ENCODE measurements at places on chromosomes 7 and 10.

- DNase-seq = no peak
These were observed 264.7 kb downstream of the DNAJB6 start for GRCh38 chr7:157601530-157601929.

- DNase-seq = no peak
These were observed 177.4 kb downstream of the CELF2 start for GRCh38 chr10:11194859-11195586.

GRCh38 chr7:139887992-139888481, 59.0 kb downstream of the TBXAS1 start:
- no peak for DNase-seq

- DNase-seq = no peak
These were observed 115.4 kb upstream of the TNRC18 start for GRCh38 chr7:5539013-5539411.
